ENCODE measurements at places on chromosomes 6 and 20. TPM values are rescaled to one million over a fixed set of nuclear protein-coding genes. Genes with fewer than 3 reads are reported as not detected.

GRCh38 chr6:137975188-137975940 is 108.3 kb downstream of the TNFAIP3 start:
- DNase-seq, result no peak

GRCh38 chr6:52013035-52013434 is 74.4 kb downstream of the PKHD1 start:
- no peak for DNase-seq

Gene RAET1E
- not detected for total RNA-seq

Gene PGC
- 0.53 TPM for total RNA-seq

Gene SLC22A23
- total RNA-seq, result 42.0 TPM

Gene BRPF3
- total RNA-seq, result 26.5 TPM

DNA sequence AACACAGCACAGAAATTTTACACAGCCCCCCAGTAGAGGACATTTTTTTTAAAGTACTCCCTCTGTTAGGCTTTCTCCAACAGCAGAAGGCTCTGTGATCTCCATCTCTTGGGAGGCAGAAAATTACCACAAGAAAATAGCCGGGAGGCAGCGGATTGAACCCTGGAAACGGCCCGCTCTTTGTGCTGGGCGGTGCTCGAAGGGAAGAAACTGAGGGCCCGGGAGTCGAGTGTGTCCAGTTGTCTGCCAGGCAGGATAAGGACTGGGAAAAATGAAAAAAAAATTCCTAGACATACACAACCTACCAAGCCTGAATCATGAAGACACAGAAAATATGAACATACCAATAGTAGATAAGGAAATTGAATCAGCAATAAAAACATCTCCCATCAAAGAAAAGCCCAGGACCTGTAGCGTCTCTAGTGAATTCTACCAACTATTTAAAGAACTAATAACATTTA is 31.5 kb downstream of the POM121L2 start:
- DNase-seq, result no peak

- no peak for DNase-seq
These were observed 11.8 kb downstream of the C20orf203 start for GRCh38 chr20:32661820-32662528.

DNA sequence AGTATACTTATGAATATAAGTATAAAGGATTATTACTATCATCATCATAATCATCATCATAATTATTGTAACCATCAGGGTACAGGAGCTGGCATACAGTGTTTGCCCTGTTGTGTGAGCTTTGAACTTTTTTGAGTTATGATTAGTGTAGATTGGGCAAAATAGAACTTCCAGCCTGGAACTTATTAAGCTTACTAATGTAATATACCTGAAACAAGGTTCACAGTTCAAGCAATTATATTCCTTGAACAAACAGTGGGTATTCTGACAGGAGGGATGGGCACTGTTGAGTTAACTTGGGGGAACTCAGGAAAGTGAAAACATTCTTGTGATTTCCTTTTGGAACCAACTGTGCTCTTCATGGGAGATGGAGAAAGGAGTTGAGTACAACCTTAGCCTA is 680.0 kb downstream of the DOK5 start:
- DNase-seq, result no peak

GRCh38 chr6:30397697-30398096 is 52.7 kb downstream of the RPP21 start:
- no peak for DNase-seq

- DNase-seq, result no peak
These were observed 906 bp upstream of the PDE10A start for GRCh38 chr6:165663736-165664558.

DNA sequence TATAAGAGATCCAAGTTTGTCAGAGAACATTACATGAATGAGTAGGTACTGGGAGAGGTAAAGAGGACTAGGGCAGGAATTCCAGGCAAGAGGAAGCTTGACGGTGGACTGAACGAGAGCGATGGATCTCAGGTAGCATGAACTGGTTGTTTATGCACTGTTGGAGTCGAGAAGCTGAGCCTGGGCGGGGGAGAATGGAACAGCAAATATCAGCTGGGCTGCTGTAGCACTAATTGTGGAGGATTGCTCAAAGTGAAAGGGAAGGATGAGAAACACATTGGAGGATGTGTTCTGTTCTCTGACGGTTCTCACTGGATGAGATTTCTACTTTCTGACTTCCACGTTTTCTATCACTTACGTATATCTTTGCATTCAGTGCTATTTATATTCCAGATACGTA is 164.2 kb downstream of the PHF3 start:
- DNase-seq, result no peak

- no peak for DNase-seq
These were observed 121.7 kb downstream of the NKAIN2 start for GRCh38 chr6:123925350-123925749.

GRCh38 chr6:11236076-11236750 is 3.7 kb upstream of the NEDD9 start:
- DNase-seq, result no peak

DNA sequence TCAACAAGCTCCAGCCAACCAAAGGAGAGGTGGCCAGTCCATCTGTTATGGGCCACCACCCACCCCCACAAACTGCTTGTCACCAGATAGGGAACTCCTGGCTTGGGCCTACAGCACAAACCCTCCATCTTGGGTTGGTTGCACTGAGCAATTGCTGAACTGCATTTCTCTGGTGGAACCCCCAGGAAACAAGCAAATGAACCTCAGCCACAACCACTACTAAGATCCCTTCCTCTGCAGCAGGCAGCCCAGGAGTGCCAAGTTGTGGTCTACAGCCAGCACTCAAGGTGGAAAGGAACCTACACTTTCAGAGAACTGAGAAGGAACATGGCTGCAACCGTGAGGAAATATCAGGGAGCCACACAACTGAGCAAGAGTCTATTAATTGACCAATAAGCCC is 171.6 kb downstream of the TMEM200A start:
- DNase-seq, result no peak

Gene RSPO4
- total RNA-seq, result 1.4 TPM

GRCh38 chr20:59042151-59042795 is at the start of gene PRELID3B:
PRELID3B (minus strand) TSS chr20:59042786; CDS start chr20:59042730, 56 bp downstream.
- DNase-seq, result no peak

GRCh38 chr6:127587875-127588274 is 10.9 kb downstream of the C6orf58 start:
- no peak for DNase-seq

DNA sequence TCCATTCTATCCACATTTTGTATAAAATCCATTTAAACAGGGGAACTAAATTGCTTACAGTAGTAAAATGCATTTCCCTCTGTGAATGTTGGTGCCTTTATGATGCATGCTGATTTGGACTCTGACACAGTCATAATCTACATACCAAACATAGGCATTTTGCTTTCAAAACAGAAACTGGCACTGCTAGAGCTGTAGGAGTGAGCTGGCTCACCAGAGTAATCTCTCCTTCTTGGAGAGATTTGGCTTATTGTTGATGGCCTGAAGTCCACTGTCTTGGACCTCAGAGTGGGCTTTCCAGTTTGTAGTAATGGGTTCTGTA is 363.2 kb upstream of the FLRT3 start:
- no peak for DNase-seq

Gene NCOA7
- 37.4 TPM for total RNA-seq

DNA sequence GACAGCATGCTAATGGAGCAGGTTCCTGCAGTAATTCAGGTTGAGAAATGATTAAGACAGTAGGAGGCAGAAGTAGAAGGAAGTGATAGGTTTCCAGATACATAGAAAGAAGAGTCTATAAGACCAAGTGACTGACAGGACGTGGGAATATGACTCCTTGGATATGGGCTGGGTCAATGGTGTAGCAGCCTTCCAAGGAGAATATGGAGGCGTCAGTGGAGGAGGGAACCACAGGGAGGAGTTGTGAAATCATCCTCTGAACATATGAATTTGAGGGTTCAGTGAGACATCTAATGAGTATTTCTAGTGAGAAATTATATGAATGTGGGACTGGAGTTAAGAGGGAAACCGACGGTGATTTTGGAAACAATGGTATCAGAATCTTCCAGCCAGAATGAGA is 43.3 kb downstream of the NUDT3 start:
- no peak for DNase-seq

GRCh38 chr6:168920289-168920688 is 333.4 kb downstream of the THBS2 start:
- DNase-seq, result no peak

GRCh38 chr20:59082981-59083380 is 40.4 kb upstream of the PRELID3B start:
- DNase-seq, result no peak

DNA sequence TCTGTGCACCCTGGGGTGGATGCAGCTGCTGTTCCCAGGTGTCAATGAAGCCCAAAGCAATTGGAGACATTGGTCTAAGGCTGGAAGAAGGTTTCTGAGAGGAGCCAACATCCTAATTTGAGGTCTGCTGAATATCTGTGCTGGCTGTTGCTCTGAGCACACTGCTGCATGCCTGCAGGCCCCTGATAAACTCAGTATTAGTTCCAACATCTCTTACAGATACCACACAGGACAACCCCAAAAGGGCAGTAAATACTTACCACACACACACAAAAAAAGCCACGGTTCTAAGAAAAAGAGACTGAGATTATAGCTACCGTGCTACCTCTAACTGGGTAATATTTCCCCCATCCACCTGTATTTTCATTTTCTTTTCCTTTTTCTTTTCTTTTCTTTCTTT is 164.3 kb upstream of the SOX4 start:
- no peak for DNase-seq

- no peak for DNase-seq
These were observed 41.6 kb downstream of the ZBTB2 start for GRCh38 chr6:151349651-151350270.

DNA sequence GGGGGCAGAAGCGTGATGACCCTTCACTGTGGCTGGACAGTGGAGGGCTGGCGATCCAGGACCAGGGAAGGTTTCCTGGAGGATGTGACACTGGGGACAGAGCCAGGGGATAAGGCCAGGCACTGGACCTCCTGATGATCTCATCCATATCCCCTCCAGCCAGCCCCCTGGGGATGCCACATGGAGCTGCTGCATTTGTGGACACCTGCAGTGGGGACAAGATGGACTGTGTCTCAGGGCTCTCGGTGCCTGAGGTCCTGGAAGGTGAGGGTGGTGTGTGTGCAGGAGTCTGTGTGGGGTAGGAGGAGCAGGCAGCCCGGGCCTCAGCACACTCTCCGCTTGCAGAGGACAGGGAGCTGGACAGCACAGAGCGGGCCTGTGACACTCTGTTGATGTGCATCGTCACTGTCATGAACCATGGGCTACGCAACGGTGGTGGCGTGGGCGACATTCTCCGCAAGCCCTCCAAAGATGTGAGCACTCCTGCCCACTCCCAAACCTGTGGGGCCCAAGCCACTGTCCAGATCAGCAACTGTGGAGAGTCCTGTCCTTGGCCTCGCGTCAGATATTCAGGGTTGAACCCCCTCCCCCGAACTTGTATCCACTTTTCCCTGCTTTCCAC is 19.9 kb downstream of the UQCC2 start:
- no peak for DNase-seq

Gene HRH3
- 0.21 TPM for total RNA-seq

DNA sequence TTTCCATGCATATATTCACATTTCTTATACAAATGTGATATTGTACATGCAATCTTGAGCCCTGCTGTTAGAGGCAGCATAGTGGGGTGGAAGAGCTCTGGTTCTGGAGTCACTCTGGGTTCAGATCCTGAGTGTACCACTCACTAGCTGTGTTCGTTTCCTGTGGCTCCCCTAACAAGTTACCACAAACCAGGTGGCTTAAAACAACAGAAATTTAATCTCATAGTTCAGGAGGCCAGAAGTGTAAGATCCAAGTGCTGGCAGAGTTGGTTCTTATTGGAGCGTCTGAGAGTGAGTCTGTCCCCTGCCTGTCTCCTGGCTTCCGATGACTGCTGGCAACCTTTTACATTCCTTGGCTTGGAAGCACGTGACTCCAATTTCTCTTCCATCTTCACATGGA is 115.6 kb downstream of the MAP3K7 start:
- no peak for DNase-seq

GRCh38 chr6:82875573-82876185 is 190.0 kb downstream of the UBE3D start:
- no peak for DNase-seq

Gene HLA-DMB
- 26.8 TPM for total RNA-seq
